Left lobe of liver (tissue), 2 donors: ENCODE measurements at places on chromosomes 13 and 19.
A peak's percentile ranks its signal among the peaks of the same experiment; 100 is the strongest.

- no peak for DNase-seq
These were observed 1.7 kb downstream of the CTXN1 start for GRCh38 chr19:7924241-7924640.

DNA sequence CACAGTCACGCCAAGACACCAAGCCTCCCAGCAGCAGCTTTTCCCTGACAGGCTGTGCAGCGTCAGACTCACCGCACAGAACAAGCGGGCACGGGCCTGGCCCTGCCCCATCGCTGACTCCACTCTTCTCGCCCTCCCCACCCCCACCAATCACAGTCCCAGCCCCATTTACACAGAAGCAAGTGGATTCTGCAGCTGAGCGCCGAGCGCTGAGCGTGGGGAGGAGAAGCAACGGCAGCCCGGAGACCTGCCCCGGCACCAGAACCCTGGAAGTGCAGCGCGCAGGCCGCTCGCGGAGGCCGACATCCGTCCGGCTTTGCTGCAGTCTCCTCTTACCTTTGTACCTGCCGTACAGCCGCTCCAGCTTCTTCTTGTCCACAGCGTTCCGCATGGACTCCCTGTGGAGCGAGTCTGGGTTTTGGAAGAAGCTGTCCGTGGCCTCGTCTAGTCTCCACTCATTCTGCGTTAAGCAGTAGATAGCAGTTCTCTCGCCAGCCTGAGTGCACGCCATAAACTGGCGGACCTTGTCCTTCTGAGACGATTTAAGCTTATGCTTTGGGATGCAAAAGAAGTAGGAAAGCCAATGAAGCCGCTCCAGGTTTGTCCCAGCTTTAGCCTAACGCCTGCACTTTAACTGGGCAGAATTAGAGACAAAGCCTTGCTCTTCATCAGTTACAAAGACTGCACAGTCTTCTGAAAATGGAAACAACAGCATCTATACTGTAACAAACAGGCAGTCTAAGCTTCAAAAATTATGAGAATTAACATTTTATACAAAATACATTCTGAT lies 6.8 kb downstream of the DCUN1D2 start:
- DNase-seq: no peak

GRCh38 chr19:38022791-38023670 lies 116.0 kb downstream of the SIPA1L3 start:
- DNase-seq: no peak

- DNase-seq: no peak
These were observed 240.9 kb downstream of the FGF9 start for GRCh38 chr13:21911646-21912298.

DNA sequence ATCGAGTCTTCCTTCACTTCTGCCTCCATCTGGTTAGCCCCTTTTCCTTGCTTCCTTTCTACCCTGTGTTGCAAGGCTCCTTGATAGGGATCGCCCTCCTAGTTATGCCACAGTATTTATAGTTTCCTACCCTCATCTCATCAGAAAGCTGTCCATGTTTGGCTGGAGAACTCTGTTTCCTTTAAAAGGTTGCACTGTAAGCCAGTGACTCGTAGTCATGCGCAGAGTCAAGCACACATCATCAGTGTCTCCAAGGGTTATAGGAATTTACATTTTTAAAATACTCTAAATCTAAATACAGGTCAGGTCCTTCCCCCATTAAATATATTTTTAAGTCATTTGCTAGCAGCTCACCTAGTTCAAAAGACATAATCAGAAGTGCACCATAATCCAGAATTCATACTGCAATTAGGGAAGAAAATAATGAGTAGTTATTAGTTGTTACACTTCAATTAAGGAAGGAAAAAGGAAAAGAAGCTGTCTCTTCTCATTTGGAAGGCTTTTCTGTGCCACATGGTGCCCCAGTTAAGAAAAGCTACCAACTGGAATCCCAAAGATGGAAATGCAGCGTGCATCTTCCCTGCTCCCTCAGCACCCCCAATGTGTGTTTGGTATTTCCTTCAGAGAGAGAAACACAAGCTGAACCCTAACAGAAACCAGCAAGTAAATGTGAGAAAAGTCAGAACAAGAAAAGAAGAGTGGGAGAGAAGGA lies 81.0 kb downstream of the GPR12 start:
- DNase-seq: no peak

DNA sequence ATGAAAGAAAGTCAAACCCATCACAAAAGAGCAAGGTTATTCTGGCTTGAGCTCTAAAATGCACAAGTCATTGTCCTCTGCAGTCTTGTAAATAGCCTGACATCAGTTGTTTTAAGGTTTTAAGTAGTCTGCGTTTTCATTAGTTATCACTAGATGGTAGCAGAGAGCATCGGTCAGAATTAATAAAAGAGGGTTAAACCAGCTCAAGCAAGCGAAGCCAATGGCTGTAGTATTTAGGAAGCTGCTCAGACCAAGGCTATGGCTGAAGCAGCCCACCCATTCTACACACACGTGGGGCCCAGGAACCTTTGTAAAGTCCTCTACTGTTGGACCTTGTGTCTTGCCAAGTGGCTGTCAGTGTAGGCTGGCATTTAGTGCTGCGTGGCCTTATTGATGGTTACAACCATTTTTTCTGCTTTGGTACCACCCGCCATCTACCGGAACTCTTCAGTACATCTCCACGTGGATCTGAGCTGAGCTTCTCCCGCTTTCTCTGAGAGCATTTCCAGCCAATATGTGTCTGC lies 13.3 kb upstream of the ZNF57 start:
- DNase-seq: no peak

GRCh38 chr13:95524264-95524901 lies 28.1 kb upstream of the CLDN10 start:
- no peak for DNase-seq

- DNase-seq: no peak
These were observed 1615.4 kb downstream of the EFNB2 start for GRCh38 chr13:104920091-104920490.

- DNase-seq: no peak
These were observed 593.5 kb downstream of the KCTD12 start for GRCh38 chr13:76292726-76293125.

DNA sequence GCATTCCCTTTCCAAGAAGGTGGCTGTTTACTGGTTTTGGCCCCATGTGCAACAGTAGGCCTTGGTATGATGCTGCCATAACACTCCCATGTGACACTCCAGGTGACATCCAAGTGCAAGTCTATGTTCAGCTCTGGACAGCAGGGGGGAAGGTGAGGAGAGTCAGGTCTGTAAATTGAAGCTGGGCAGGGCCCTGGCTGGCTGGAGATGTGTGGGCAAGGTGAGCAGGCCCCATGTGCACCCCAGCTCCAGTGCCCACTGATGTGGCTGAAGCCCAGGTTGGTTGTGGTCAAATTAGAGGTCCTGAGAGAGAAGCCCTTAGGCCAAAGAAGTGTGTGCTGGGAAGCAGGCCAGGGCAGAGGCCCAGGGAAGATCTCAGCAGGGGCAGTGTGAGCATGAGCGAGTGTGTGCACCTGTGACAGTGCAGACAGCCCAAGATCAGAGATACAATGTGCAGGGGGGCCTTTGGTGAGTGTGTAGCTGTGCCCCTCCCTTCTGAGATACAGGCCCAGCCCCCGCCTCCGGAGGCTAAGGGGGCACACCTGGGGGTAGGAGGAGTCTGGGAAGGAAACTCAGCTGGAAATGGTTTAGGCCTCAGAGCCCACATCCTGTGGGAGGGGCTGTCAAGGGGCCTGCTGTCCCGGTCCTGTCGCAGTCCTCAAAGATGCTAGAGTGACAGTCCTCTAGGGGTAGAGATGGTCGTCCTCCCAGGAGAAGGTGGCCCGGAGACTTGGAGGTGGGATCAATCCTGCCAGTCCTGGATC lies 18.6 kb downstream of the DEDD2 start:
- DNase-seq: no peak

DNA sequence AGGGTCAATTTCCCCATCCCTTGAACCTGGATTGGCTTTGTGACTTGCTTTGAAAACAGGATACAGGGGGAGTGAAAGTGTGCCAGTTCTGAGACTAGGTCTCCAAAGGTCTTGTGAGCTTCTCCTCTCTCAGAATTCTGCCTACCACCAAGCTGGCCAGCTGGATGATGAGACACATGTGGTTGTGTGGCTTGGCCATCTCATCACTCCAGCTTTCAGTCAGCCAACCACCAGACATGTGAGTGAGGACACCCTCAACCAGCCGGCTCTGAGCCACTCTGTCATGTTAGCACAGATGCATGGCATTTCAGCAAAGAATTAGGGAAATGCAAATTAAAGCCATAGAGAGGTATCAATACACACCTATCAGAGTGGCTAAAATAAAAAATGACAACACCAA lies 29.5 kb downstream of the ENOX1 start:
- no peak for DNase-seq

DNA sequence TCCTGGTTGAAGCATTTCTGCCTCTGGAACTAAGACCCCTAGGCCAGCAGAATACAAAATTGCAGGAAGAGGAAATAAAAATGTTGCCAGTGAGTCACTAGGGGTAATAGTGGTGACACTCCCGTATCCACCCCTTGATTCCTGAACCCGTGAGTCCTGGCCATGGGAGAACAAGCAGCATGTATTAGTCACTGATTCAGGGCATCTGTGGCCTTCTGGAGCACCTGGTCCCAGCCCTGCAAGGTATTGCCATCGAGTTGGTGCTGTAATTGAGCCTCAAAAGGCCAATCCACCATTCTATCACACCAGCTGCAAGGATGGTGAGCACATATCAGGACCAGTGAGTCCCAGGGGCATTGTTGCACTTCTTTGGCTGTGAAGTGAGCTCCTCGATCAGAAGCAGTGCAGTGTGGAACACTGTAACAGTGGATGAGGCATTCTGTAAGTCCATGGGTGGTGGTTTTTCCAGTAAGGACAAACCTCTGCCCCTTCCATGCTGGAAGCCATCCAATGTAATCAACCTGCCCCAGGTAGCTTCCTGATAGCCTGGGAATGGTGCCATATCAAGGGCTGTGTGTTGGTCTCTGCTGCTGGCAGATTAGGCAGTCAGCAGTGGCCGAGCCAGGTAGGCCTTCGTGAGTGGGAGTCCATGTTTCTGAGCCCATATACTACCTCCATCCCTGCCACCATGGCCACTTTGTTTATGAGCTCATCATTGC lies 39.6 kb downstream of the C1QTNF9 start:
- DNase-seq: peak; percentile 84

DNA sequence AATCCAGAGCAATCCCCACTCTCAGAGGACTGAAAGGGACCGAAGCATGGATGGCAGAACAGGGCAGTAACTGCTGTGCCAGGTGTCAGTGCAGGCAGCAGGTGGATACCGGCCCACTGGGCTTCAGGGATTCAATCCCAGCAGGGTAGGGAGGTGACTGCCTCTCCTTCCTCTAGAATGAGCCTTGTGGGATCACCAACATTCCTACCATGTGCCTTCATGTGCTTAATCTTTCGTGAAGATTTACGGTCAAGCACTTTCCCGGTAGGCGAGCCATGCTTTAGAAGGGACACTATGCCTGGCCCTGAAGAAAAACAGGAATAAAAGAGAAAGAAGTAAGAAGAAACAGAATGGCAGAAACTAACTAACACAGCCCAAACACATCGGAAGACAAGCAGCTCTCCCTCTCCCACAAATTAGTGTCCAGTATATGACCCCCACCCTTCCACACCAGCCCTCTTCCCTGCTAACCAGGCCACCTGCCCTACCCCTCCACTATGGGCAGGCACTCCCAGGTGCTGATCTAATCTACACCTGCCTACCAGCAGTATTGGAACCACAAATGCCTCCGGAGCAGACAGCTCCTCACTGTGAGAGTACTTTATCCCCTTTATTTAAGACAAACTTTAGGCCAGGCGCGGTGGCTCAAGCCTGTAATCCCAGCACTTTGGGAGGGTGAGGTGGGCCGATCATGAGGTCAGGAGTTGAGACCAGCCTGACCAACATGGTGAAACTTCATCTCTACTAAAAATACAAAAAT lies 162.5 kb downstream of the NUFIP1 start:
- no peak for DNase-seq

DNA sequence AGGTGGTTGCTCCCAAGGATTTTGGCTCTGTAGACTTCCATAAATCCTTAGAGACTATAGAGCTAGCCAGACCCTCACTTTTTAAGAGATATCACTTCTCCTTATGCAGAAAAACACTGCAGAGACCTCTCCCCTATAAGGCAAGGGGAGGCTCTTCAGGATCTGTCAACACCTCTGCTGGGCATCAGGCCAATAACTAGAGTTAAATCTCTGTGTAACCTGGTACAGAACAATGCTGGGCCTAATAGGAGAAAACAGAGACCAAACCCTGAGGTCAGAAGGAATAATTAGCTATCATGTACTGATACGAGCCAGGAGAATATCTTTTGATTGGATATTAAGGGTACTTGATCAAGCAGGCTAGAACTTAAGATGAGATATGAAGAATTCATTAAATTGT lies 358.5 kb downstream of the TBC1D4 start:
- no peak for DNase-seq

DNA sequence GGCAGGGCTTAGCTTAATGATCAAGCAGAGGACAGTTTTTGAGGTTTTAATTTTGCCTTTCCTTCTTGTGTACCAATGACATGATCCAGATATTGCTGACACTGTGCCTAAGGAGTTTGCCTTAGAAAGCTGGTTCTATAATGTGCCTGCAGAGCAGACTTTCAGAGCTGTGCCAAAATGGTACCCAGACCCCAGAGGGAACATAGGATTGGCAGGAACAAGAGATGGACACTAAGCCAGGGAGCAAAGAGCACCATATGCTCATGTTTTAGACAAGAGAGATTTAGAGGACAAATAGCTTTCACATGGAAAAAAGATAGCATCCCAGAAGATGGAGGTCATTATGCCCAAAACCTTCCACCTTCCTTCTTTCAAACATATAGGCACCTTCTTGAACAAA lies 1241.5 kb upstream of the SPRY2 start:
- no peak for DNase-seq

- DNase-seq: no peak
These were observed 248.1 kb downstream of the ITGBL1 start for GRCh38 chr13:101700598-101700997.

GRCh38 chr19:52665027-52665426 lies 26.9 kb upstream of the ZNF83 start:
- no peak for DNase-seq

DNA sequence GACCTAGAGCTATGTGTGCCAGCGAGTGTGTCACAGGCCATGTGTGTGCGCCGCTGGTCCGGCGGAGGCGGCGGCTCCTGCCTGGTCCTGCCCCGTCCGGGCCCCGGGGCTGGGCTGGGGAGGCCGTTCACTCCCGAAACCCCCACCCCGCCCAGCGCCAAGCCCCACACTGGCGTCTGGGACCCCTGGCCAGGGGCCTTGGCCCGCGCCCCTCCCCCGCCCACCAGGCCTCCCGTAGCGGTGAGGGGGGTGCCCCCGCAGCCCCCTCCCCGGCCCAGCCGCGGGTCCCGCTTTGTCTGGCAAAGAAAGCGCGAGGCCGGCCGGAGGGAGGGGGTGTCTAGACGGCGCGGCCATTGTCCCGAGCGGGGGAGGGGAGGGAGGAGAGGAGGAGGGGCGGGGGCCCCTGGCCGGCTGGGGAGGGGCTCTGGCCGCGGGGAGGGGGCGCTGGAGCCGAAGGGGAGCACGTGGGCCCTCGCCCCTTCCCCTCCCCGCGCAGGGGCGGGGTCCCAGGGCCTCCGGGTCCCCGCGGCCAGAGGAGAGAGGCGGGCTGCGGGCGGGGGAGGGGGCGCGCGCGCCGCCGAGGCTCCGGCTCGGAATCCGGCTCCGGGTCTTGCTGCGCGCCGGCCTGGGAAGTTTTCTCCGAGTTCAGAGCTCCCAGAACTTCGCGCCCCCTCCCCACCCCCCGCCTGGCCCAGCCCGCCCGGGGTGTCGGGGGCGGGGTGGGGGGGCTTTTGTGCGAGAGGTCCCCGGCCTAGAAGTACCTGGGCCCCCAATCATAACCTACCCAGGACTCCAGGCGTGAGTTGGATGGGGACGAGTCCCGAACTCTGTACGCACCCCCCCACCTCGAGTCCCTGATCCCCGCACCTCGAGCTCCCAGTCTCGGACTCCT lies 888 bp downstream of the NOTCH3 start:
- DNase-seq: no peak
